NCI-H2171 treated with DMSO at 0.1 percent for 48 hours (cell line): ENCODE measurements at places on chromosomes 16 and 17.
A peak's percentile ranks its signal among the peaks of the same experiment; 100 is the strongest.

DNA sequence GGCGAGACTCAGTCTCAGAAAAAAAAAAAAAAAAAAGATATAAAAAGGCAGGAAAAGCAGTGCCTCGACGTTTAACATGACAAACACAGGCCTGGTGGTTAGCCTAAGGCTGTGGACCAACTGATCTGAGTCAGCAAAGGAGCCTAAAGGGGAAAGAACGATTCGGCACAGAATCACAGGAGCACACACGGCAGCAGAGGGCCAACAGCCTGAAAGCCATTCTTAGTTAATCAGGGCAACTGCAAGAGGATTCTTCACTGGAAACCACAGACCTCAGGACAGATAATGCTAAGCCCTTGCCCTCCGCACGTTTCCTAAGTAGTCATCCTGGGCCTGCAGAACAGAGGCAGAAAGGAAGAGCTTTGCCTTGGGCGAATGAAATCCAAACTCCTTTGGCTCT, 14.7 kb downstream of the TMEM11 start:
- no peak for DNase-seq

- DNase-seq, result peak; percentile 95
These were observed 22.4 kb downstream of the SREBF1 start for GRCh38 chr17:17814162-17815061.

DNA sequence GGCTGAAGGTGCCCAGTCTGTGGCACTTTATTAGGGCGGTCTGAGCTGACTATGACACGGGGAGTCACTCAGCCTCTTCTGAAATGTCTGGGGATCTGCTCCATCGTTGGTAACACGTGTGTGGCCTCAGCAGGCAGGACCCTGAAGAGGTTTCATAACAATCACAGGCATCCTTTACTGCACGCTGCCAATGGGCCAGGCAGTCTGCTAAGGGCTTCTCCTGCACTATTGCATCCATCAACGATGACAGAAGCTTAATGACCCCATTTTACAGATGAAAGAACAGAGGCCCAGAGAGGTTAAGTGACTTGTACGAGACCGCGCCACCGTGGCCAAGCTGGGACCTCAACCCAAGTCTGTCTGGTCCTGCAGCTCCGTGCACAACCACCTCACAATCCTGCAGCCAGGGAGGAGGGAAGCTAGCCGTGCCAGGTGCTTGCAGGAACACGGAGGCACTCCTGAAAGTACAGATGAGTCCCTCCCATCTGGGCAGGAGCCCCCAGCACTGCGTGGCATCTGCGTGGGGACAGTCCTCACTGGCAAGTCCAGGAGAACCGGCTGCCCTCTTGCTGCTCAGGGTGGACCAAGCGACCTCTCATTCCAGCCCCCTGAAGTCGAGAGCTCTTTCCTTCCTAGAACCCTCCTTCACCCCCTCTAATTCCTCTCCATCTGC, 40.0 kb downstream of the RPH3AL start:
- DNase-seq, result no peak

GRCh38 chr17:36825951-36826350, 111.3 kb upstream of the LHX1 start:
- DNase-seq, result no peak

GRCh38 chr16:2196162-2196980, at the start of gene CASKIN1:
Gene CASKIN1 (minus strand): TSS chr16:2196605. CDS start chr16:2196432, 173 bp downstream.
- DNase-seq, result peak; percentile 21

DNA sequence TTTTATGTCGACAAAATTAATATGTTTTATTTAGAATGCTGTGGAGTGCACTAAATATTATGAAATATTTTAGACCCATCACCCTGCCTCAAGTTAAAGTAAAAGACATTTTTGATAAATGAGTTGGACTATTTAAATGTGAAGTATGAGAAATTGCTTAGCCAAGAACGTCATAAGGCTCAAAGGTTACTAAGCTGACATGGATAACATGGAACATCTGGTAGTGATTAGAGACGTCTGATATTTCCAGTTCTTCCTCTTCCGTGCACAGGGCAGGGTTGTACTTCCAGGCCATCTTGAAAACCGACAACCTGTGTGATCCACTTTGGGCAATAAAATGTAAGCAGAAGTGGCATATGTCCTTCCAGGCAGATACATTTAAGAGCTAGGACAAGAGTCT, 7.2 kb upstream of the CCL8 start:
- no peak for DNase-seq

DNA sequence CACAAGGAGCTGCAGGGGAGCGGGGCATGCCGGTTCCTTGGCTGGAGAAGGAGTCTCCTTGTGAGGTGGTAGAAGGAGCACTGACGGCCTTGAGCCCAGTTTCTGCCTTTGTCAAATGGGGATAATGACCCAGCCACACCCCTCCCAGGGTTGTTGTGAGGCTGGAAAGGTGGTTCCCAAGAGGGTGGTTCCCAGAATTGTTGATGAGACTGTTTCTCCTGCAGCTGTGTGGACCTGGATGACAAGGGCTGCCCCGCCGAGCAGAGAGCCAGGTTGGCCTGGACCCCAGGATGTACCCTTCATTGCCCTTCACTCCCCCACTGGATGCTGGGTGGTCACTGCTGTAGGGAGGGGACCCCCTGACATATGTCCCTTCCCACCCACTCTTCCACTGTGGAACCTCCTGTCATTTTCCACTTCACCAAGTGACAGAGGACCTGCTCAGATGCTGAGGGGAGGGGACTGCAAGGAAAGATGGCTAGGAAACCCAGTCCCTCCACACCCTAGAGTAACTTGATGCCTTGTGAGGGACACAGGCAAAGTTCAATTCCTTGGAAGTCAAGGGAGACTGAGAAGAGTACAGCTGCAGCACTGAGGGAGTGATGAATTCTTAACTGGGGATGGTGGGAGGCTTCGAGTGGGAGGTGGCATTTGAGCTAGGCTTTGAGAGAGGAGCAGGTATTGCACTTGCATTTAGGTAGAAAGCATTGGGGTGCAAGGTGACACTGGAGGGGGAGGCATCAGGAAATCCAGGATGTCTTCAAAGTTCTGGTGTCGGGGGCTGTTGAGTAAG, 10.6 kb downstream of the MIEN1 start:
- no peak for DNase-seq
